ENCODE measurements at places on chromosomes 7 and 10.

DNA sequence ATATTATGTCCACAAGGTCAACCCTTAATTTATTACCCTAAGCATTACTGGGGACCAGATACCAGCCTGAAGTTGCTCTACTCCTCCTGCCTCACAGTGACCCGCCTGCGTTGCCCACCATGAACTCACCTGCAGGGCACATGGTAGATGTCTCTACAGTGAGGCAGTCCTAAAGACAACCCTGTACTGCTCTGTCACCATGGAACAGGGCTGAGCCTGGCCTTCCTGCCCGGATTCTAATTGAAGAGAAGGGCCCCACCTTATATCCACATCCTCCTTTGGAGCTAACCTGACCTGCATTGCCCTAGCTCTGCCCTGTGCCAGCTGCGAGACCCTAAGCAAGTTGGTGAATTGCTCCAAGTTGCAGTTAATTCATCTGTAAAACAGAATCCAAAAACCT lies 4.1 kb downstream of the SH3PXD2A start:
- ATAC-seq = no peak

DNA sequence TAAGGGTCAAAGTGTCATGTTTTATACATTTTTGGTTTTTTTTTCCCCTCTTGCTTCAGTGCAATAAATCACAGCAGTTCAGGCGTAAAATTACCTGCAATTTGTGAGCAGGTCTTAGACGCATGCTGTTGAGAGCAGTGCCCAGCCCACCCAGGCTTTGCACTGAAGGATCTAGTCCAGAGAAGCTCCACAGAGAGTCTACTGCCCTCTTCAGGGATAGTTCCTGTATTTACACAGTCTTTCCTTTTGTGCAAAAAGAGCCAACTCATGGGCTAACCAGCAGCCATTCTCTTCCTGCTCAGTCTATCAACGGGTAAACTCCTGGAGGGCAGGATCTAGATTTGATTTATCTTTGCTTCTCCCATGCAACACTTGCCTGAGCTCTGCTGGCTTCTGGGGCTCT lies 82.2 kb upstream of the NAMPT start:
- peak; percentile 45 for ATAC-seq

GRCh38 chr7:26618449-26618848 lies 245.9 kb downstream of the SKAP2 start:
- ATAC-seq = no peak

DNA sequence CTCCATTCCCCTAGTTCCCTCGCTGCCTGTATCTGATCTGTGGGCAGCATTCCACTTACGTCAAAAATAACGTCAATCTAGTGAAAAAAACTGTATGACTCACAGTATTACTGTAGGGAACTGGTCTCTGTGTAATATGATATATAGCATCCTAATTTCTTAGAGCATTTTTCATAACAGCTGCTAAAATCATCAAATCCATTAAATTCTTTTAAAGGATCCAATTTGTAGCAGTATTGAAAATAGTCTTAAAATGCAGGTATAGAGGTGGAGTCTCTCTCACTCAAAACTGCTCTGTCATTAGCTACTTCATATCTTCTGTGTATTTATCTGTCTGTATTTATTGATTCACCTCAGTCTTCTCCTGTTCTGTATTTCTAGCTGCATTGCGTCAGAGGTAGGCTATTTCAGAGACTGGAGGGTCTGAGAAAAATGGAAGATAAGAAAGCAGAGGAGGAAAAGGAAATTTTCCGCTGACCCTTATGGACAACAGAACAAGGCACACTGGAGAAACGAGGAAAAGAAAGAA lies 59.9 kb downstream of the PON1 start:
- no peak for ATAC-seq
